ENCODE measurements at places on chromosomes 2 and 18.
A peak's percentile ranks its signal among the peaks of the same experiment; 100 is the strongest.

DNA sequence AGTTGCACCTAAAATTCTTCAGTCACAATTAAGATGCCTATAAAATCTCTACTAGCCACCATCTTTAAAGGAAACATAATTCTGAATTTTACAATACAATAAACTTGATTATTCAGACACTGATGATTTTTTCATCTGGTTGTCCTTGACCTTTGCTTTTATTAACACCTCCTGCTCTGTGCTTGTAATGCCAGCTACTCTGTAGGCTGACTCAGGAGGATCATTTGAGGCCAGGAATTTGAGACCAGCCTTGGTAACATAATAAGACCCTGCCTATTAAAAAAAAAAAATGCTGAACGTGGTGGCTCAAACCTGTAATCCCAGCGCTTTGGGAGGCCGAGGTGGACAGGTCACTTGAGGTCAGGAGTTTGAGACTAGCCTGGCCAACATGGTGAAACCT, 38.3 kb downstream of the HAT1 start:
- no peak for DNase-seq

- DNase-seq: peak; percentile 83
Measured at GRCh38 chr2:105797298-105797819, 52.6 kb downstream of the NCK2 start.

DNA sequence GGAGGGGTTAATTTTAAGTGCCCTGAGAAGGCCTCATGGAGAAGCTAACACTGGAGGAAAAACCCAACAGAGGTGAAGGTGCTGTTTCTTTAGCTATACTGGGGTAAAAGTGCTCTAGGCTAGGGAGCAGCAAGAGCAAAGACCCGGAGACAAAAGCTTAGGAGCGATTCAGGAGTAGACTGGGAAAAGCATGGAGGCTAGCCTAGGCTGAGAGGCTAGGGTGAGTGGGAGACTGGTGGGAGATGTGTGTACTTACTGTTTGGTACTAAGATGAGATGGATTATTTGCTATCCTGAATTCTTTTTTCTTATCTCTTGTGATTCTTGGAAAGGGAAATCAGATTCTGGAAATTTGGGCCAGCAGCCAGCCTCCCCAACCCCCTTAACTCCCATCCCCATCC, 2.0 kb downstream of the GIGYF2 start:
- DNase-seq: no peak

- no peak for DNase-seq
Measured at GRCh38 chr2:227921648-227922047, 50.2 kb downstream of the DAW1 start.

DNA sequence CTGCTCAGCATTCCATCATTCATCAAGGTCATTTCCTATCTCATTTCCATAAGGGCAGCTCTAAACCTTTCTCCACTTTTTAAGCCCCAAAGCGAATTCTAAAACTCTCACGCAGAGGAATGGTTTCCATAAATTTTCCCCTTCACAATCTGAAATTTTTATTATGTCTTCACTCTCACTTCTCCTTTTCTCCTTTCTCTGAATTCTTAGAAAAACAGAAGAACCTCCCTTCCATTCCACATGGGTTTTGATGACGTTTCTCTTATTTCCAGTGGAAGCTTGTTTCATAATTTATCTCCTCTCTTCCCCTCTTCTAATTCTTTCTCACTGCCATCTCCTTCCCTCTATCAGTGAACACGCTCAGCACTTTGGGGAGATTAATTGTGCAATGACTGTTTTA, 97.3 kb downstream of the SPATS2L start:
- DNase-seq: no peak

DNA sequence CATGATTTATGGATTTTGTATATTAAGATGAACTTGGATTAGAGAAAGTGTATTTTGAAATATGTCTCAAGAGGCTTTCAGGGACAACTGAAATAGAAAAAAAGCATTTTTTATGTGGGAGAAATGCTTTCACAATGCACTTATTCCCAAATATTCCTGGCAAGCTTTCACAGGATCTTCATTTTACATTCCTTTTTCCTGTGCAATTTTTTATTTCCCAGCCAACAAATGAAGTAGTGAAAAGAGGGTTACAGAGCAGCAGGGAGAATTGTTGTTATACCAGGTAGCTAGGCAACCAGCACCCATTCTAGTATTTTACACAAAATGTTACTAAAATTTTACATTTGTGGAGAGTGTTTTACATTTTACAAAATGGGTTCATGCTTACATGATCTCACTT, 167.0 kb upstream of the RPRM start:
- DNase-seq: no peak

- no peak for DNase-seq
Measured at GRCh38 chr2:144468823-144469595, 50.9 kb downstream of the ZEB2 start.

GRCh38 chr2:43132683-43133301, 93.6 kb downstream of the ZFP36L2 start:
- DNase-seq: no peak

- peak; percentile 45 for DNase-seq
Measured at GRCh38 chr2:64404743-64405142, 49.2 kb upstream of the LGALSL start.

- no peak for DNase-seq
Measured at GRCh38 chr2:219426534-219427136, 8.0 kb upstream of the SPEG start.

GRCh38 chr18:48905513-48905912, 45.3 kb downstream of the SMAD7 start:
- DNase-seq: no peak

DNA sequence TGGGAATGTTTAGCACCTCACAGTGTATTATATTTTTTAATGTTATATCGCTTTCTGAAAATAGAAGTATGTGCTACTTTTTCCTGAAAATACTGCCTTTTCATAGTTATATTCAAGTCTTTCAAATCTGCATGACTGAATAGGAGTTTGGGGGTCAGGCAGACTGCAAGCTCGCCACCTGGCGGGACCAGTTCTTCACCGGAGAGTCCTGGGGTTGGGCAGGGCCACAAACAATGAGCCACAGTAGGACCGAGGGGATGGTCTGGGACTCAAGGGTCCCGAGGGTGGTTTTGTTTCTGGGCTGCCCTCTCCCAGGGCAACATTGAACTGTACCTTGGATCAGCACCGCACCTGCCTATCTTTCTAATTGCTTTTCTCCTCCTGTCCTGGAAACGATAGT, 70.6 kb downstream of the VWA3B start:
- DNase-seq: no peak

DNA sequence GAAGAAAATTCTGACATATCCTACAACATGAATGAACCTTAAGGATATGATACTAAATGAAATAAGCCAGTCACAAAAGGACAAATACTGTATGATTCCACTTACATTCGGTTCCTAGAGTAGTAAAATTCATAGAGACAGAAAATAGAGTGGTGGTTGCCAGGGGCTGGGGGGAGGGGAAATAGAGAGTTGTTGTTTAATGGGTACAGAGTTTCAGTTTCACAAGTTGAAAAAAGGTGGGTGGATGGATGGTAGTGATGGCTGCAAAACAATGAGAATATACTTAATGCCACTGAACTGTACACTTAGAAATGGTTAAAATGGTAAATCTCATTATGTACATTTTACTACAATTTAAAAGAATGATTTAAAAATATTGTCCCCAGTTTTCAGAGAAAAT, 53.3 kb upstream of the NFU1 start:
- no peak for DNase-seq

DNA sequence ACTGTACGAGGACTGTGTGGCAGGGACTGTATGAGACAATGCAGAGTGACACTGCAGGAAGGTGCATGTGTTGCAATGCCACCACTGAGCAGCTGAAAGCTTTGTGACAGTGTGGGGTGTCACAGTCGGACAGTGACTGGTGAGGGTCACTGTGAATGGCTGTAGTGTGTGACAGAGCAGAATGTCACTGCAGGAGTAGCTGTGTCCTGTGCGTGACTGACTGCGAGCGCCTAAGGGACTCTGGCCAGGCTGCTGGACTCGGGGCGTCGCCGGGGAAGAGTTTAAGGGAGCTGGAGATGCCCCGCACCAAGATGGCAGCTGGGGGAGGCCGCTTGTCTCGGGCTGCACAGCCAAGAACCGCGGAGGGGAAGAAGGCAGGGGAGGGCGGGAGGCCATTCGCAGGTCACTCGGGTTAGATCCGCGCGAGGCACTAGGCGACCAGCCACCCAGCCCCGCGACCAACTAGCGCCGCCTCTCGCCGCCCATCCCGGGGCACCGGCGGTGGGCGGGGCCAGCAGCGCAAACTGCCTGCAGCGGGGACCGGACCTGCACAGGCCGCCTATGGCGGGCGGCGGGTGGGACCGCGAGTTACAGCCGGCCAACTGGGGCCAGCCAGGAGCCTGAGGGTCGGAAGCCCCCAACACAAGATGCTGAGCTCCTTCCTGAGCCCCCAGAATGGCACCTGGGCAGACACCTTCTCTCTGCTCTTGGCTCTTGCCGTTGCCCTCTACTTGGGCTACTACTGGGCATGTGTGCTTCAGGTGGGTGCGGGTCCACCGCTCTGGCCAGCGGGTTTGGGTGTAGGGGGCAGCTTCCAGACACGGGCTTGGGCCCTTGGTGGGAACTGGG, at the start of gene ABHD1:
Gene ABHD1 (plus strand): TSS at position 514 of the 849 bp plus-strand sequence. CDS start 134 bp downstream, at position 648.
- DNase-seq: no peak
